ENCODE measurements at places on chromosomes 6 and 20.

GRCh38 chr6:122775975-122776374 is 3.5 kb upstream of the FABP7 start:
- DNase-seq: no peak

GRCh38 chr6:132357120-132357519 is 44.2 kb downstream of the MOXD1 start:
- no peak for DNase-seq

DNA sequence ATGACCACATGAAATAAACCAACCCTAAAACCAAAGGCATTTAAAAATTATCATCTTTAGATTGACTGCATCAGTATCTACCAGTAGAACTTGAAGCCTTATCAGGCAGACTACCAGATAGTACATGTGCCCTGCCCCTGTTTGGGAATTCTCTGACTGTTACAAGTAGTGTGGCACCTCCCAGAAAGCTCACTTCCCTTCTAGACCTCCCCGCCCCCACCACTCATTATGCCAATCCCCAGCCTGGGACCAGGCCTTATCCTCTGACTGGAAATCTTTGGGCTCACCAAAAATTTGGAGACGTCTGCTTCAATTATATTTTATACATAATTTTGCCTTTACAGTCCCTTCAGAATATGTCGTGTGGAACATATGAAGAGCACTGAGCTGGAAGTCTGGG is 155.6 kb downstream of the TFAP2B start:
- DNase-seq: no peak

GRCh38 chr6:111802015-111802414 is 71.2 kb downstream of the FYN start:
- no peak for DNase-seq

DNA sequence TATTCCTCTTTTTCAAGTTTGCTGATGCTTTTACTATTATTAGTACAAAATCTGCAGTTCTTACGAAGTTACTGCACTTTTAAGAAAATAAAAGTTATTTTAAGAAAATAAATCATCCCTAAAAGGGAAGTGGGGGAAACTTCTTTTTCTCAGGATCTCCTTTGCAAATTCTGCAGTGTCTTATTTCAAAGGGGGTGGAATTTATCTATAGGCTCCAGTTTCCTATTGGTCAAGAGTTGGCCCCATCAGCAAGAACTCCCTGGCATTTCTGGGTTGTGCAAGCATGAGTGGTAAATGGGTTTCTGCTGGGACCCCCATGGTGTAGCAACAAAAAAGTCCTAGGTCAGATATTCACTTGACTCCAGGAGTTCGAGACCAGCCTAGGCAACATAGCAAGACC is 136.3 kb upstream of the PRDM1 start:
- DNase-seq: no peak

DNA sequence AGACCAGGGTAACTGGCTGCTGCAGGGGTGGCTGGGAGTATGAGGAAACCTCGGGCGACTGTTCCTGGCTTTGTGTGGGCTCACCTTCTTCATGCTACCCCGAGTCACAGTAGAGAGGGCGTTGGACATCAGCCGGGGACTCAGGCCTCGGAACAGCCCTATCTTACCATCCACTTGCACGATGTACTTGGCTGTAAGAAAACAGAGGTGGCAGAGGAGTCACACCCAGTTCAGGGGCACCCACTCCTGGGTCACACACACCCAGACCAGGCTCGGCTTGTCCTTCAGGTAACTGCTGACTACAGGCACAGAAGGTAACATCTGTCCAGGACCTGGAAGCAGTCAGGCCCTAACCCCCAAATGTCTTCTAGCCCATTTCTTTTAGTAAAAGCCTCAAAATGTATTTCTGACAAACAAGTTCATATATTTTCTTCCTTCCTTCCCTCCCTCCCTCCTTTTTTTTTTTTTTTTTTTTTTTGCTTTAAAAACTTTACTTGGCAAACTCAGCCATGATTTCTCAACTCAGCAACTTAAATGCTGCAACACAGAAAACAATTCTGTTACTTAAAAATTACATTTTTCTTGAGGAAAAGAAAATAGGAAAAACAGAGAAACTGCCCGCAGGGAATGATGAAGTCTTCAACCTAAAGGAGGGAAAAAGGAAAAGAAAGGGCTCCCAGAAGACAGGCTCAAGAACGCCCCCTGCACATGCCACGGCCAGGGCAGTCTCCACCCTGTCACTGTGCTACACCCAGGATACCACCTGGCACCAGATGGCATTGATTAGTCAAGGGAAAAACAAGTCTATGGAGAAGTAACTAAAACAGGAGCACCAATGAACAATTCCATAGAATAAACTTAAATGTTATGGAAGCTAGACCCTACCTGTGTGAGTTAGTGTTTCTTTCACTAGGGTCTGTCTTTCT is 7.3 kb downstream of the MTCH1 start:
- no peak for DNase-seq

All from substantia nigra (tissue), 51 donors.